M059J (cell line): ENCODE measurements at places on chromosomes 1 and 21. TPM values are rescaled to one million over a fixed set of nuclear protein-coding genes. Genes with fewer than 3 reads are reported as not detected.

HEYL gene
- total RNA-seq, result 0.15 TPM in 1 of 2 replicates, not detected in the other

DNA sequence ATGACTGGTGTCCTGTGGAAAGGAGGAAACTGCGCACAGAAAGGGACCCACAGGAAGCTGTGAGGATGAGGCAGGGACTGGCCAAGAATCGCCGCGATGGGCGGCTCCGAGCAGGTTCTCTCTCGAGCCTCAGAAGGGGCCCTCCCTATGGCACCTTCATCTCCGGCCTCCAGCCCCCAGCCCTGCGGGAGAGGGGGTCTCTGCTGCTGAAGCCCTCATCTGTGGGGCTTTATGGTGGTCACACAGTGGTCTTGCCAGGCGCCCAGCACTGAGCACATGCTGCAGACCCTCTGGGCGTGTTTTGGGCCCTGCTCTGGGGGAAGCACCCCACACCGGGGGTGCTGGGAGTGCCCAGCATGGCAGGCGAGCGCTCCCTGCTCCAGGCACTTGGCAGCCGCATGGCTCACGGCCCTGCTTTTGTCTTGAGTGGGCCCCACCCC lies 86.6 kb upstream of the ACTRT2 start:
- DNase-seq, result no peak

C1QTNF12 gene
- not detected in 2 replicates for total RNA-seq

DNA sequence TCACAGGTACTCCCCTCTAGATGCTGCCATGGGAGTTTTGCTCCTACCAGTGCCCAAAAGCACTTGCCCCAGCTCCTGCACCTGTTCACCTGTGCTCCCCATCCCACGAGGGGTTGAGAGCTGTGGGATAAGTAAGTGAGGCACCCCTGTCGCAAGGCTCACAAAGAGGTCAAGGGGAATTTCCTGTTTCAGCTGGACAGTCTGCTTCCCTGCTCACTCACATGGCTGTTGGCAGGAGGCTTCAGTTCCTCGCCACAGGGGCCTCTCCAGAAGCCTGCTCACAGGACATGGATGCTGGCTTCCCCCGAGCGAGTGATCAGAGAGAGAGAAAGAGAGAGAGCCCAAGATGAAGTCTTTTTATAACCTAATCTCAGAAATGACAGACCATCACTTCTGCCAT lies 8.7 kb upstream of the NCMAP start:
- no peak for DNase-seq

DNA sequence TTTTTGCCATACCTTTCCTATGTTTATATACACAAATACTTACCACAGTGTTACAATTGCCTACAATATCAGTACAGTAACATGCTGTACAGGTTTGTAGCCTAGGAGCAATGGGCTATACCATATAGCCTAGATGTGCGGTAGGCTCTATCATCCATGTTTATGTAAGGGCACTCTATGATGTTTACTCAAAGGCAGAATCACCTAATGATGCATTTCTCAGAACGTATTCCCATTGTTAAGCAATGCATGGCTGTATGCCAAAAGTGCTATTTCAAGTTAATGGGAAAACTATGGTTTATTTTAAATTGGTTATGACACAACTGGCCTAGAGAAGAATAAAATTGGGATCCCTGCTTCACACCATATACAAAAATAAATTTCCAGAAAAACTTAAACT lies 36.9 kb upstream of the DISP1 start:
- DNase-seq, result peak; percentile 34
